ENCODE measurements at places on chromosomes 4 and X.

DNA sequence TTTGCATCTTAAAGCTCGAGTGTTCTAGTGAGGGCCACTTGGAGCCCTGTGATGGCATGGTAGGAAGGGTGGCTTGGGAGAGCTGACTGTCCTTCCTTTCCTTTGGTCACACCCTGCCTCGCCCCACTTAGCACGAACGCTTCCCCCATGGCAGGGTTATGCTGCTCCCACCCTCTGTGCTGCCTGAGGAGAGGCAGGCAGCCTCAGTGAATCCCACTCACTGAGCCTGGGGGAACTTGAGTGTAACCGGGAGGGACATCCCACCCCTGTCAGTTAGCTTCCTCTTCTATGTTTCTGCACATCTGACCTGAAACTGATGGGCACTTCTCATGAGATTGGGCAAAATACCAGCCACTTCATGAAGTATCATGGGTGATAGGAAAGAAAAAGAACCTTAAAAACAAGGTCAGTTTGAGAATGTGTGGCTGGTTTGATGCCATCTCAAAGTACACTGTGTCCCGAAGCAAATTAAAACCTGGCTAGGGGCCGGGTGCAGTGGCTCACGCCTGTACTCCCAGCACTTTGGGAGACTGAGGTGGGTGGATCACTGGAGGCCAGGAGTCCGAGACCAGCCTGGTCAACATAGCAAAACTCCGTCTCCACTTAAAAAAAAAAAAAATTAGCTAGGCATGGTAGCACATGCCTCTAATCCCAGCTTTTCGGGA is 10.1 kb downstream of the TKTL1 start:
- DNase-seq = no peak

- no peak for DNase-seq
Measured at GRCh38 chrX:56788229-56788628, 59.2 kb downstream of the NBDY start.

DNA sequence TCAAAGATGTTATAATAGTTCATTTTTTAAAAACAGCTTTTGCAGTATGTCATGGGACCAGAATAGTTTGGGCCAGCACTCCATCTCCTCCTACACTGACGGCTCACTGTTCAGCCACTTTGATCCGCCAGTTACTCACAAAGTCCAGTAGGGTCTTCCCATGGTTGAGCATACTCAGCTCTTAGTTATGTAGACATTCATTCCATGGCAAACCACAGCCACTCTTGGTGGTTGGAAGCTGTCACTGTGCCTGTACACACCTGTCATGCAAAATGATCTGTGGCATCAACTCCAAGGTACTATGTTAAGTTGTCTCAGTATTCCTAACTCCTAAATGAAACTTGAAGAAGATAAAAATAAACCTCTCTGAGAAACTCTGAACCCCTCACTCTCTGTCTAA is 127.2 kb downstream of the NR3C2 start:
- no peak for DNase-seq

DNA sequence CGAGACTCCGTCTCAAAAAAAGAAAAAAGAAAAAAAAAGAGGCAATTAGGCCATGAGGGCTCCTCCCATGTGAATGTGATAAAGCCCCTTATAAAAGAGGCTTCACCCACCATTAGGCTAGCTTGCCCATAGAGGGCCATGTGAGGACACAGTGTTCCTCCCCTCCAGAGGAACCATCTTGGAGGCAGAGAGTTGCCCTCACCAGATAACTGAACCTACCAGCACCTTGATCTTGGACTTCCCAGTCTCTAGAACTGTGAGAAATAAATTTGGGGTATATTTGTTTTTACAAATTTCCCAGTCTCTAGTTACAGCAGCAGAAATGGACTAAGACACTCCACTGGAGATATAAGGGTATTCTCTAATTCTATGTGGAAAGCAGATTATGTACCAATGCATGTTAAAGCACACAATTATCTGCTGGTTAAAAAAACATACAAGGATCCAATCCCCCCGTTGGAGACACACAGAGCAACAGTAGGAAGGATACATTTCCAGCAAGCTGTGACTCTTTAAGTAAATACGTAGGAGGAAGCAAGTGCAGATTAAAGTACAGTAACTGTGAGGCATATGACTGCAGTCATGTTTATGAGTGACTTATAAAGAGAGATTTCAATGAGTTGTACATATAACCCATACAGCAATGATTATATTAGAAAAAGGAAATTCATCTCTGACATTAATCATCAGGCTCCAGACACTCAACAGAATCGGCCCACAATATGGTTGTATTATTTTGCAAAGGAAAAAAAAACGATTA is 21.4 kb downstream of the SH3RF1 start:
- DNase-seq = peak; percentile 46

DNA sequence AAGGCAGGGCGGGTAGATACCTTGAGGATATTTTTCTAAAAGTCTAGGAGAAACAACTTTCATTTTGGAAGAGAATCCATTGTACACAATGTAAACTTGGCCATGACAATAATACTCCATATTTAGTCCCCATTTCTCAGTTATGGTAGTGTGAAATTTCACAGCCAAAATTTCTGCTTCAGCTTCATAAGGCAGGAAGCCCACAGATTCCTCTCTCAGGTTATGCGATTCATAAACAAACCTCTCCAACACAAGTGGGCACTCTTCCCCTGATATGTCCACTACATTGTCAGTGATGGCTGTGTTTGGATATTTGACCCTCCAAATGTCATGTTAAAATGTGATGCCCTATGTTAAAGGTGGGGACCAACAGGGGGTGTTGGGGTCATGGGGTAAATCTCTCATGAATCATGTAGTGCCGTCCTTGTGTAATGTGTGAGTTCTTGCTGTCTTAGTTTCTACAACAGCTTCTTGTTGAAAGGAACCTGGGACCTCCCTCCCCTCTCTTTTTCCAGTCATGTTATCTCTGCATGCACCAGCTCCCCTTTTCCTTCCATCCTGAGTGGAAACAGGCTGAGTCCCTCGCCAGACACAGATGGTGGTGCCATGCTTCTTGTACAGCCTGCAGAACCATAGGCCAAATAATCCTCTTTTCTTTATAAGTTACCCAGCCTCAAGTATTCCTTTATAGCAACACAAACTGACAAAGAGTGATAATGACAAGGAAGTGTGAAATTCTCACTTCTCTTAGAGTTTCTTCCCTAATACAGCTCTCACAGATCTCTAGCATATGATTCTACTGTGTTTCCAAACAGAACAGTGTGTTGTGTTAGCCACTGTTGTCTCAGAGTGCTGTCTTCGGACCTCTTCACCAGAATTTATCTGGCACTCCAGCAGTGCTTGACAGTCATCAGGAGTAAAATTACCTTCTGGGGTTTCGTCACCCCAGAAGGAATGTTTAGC is 598.4 kb upstream of the GNPDA2 start:
- no peak for DNase-seq

DNA sequence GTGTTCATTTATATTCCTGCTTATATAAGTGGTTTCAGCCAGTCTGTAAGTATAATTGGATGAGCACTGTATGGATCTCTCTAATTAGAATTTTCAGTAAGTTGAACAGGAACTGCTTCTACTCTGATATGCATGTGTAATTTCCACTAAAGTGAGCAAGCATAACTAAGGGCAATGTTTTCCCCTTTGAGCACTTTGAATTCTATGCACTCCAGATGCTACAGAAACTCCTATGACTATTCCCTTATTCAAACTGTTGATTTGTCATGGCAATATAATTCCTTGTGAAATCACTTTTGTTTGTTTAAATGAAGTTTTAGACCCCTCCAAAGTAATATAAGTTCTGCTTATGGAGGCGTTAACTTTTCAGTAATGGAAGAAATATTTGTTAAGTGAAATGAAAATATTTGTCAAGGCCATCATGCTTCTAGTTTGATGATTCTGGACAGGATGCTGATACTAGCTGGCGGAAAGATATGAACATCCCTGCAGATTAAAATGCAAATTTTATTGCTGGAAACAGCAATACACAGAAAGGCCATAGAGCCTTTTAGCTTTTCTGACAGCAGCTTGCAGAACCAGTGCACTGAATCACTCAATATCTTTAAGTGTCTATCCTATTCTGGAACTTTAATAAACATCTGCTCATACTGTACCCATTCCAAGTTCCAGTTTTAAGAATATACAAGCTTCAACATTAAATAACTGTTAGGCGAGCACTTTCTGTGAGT is 1460.8 kb downstream of the RAPGEF2 start:
- DNase-seq = no peak

DNA sequence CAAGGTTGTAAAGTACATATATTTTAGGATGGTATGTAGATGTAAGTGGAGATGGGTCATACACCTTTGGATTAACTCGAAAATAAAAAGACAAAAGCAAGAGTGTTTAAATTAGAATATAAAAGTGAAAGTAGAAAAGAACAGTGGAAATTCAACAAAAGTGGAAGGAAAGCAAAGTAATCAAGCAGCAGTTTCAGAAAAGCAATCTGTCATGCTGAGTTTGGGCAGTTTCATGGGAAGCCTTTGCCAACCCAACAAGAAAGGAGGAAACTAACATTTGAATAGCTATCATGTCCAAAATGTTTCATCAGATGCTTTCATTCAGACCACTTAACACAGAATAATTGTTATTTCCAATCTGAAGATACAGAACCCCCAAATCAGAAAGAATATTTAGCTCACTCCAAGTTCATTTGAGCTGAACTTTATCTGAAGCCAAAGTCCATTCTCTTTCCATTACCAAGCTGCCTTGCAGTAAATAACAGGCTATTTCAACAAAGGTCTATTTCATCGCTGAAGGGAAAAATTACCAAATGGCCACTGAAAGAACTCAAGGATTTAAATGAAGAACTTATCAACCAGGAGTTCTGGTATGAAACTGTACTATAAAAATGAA is 1.8 kb upstream of the EXOSC9 start:
- DNase-seq = no peak

DNA sequence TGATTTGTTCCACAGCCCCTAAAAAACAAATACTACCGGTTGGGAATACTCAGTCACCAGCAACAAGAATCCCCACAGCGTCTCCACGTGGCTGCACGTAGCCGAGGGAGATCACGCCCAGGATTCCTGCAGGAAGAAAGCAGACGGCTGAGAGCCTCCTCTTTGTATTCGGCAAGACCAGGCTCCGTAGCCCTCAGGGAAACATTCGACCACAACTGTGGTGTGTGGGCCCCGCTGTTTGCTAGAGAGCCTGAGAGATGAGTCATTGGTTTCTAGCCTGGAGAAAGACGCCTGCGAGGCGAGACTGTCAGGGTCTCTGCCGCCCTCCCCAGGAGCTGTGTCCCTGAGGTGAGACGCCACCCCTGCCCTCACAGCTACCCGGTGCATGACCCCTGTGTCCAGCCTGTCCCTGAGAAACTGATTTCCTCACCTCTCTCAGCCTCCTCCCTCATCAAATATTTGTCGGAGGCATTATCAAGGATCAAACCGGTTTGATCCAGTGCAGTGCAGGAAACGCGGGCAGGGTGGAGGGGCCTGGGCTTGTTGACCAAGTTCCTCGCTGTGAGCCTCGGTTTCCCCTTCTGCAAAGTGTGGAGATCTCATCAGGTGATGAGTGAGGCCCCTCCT is 4.7 kb upstream of the S100P start:
- peak; percentile 88 for DNase-seq

GRCh38 chrX:53313728-53314105 is 32.3 kb upstream of the IQSEC2 start:
- DNase-seq = peak; percentile 1

DNA sequence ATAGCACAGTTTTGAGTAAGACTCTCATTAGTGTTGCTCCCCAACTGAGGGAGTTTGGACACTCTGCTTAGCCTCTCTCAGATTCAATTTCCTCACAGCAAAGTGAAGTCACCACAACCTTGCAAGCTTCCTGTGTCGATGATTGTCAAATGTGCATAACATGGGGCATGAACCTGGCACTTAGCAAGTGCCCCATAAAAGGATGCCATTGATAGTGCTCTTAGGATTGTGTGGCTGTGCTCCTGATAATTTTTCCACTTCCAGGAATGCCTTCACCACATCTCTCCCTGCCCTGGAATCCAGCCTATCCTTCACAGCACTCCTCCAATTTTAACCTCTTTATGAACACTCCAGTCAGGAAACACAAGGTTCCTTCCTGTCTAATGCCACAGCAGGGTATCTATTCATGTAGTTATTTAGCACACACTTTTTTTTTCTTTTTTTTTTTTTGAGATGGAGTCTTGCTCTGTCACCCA is 309.4 kb downstream of the PPP3CA start:
- peak; percentile 23 for DNase-seq

DNA sequence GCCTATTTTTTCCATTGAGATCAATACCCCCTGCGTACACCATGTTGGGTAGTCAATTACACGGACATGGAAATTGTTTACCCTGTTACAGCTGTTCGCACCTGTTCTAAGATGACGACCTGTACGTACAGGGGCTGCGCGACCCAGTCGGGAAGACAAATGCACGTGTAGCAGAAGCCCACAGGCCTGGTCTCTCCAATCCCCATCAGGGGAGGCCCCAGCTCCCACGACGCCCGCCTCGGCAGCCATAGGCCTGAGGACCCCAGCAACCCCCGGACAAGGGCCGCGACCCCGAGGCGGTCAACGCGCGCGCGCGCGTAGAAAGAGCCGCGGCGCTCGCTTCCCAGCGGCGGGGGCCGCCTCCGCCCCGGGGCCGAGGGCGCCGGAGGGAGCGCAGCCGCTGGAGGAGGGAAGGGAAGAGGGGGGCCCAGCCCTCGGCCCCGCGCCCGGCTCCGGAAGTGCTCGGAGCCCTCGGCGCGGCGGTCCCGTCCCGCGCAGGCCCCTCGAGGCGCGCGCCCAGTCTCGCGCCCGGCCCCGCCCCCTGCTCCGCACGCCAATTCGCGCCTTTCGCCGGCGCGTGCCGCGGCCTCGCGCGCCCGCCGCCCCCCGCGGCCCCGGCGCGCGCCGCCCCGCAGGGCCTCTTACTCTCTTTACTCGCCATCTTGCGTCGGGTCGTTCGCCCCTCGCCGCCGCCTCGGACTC is 618 bp downstream of the RBBP7 start:
- no peak for DNase-seq

DNA sequence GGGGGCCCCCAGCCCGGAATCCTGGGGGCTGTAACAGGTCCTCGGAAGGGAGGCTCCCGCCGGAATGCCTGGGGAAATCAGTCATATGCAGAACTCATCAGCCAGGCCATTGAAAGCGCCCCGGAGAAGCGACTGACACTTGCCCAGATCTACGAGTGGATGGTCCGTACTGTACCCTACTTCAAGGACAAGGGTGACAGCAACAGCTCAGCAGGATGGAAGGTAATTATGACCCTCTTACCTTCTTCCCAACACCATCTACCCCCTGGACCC is 1.0 kb downstream of the FOXO4 start:
- no peak for DNase-seq

DNA sequence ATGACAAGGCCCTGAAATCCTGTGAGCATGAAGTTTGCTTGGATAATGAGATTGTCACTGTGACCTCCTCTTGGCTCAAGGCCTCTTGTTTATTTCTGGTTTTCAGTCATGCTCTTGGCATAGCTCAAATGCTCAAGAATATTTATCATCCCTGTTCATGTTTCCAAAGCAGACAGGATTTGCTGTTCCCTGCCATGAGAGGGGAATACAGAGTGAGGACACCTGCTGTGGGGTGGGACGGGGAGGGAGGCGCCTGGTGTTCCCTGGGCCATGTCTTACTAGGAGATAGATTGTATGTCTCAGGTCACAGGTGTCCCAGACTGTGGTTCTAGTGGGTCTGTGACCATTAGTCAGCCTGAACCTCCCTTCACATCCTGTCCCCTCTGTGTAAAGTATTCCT is 34.9 kb upstream of the SH3RF1 start:
- DNase-seq = peak; percentile 21

GRCh38 chr4:73104695-73105094 is 35.2 kb upstream of the COX18 start:
- no peak for DNase-seq
